ENCODE measurements at places on chromosomes 5 and 9.

GRCh38 chr5:3594510-3595005 lies 1.1 kb upstream of the IRX1 start:
- DNase-seq, result no peak

GRCh38 chr5:17346811-17347210 lies 129.4 kb downstream of the BASP1 start:
- no peak for DNase-seq

DNA sequence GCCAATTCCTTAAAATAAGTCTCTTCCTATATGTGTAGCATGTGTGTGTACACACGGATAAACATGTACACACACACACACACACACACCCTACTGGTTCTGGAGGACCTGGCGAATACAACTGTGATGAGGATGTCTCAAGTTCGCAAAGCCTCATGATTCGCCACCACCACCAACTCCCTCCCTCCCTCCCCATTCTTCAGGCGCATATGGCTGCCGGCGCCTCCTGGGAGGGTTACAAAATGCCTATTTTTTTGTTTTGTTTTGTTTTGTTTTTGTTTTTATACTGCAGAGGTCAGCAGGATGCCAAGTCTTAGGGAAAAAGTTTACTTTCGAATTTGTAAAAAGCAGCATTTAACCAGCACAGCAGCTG lies 88.0 kb downstream of the DAP start:
- no peak for DNase-seq

- no peak for DNase-seq
Measured at GRCh38 chr5:150272531-150272930, 17.0 kb downstream of the CAMK2A start.

- DNase-seq, result no peak
Measured at GRCh38 chr5:34715711-34716110, 59.6 kb downstream of the RAI14 start.

DNA sequence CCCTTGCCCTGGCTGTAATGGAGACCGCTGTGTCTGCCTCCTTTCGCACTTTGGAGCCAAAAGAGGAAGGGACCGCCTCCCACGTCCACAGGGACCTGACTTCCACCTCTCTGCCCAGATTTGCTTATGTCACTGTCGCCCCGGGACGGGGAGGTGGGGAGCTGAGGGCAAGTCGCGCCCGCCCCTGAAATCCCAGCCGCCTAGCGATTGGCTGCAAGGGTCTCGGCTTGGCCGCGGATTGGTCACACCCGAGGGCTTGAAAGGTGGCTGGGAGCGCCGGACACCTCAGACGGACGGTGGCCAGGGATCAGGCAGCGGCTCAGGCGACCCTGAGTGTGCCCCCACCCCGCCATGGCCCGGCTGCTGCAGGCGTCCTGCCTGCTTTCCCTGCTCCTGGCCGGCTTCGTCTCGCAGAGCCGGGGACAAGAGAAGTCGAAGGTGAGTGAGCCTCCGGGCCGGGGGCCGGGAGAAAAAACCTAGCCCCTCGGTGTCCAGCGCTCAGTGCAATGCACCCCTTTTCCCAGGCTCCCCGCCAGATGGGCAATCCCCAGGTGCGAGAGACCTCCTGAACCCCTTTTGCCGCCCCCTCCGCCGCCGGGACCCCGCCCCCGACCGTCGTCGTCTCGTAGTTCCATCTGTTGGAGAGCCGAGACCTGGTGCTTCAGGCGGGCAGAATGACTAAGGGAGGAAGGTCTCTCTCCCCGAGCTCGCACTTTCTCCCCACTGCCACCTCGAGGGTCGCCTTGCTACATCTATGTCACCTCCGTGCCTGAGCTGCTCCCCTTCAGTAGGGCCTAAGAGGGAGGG lies at the start of gene GPX3:
TSS of gene GPX3 (plus strand) at position 288 of the 807 bp plus-strand sequence. CDS start at position 352, 64 bp downstream.
- peak; percentile 20 for DNase-seq

GRCh38 chr9:136881691-136882108 lies 4.6 kb upstream of the TRAF2 start:
- peak; percentile 28 for DNase-seq

GRCh38 chr5:78809444-78809843 lies 160.9 kb upstream of the LHFPL2 start:
- no peak for DNase-seq

GRCh38 chr5:150505041-150505511 lies 2.9 kb upstream of the NDST1 start:
- DNase-seq, result no peak

DNA sequence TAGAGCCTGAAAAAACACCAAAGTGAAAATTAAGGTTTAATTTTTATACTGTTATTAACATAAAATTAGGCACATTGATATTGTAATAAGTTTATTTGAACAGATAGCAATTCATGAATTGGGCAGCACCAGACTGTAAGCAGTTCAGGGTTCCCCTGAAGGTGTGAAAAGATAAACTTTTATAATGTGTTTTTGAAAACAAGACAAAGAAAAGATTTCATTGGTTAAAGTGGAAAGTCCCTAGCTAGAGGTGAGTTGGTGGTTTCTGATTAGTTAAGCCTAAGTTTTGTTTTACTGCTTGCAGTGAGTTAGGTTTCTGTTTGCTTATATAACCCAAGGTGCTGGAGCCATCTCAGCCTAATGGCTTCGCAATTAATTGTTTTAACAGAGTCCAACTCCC lies 96.5 kb upstream of the RPS23 start:
- DNase-seq, result no peak

GRCh38 chr5:160171666-160172065 lies 52.4 kb upstream of the PWWP2A start:
- DNase-seq, result no peak

DNA sequence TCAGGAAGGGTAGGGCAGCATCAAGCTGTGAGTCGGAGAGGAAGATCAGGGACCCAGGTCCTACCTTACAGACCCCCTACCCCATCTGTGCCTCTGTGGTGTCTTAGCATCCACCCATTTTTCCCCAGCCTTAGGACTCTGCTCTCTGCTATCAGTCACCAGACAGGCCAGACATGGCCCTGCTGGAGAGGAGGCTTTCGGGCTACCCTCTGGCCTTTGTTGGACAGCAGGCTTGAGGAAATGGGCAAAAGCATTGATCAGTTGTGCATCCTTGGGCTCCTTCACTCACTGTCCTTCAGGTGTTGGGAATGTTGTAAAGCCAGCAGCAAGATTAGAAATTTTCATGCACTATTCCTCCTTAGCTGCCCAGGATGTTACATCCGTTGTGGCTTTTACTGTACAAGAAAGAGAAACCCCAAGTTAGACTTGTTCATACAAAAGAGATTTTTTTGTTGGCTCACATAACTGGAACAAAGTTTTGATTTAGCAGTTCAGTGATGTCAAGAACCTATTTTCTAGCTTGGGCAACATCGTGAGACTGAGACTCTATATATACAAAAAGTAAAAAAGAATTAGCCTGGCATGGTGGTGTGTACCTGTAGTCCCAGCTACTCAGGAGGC lies 17.4 kb upstream of the TNFAIP8 start:
- no peak for DNase-seq
